ENCODE measurements at places on chromosomes 13 and 19.

DNA sequence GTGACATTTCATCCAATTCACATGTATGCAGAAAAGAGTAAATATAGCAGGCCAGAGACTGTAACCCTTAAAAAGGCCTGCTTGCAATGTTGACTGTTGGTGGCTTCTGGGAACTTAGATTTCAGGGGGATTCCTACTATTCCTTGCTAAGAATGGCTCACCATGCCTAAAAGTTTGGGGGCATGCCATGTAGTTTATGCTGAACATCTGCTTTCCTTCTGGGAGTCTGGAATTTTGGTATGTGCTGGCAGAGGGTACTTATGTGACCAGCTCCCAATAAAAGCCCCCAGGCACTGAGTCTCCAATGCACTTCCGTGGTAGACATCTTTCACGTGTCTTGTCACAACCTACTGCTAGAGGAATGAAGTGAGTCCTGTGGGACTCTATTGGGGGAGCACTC lies 88.4 kb upstream of the PCDH8 start:
- DNase-seq = no peak

DNA sequence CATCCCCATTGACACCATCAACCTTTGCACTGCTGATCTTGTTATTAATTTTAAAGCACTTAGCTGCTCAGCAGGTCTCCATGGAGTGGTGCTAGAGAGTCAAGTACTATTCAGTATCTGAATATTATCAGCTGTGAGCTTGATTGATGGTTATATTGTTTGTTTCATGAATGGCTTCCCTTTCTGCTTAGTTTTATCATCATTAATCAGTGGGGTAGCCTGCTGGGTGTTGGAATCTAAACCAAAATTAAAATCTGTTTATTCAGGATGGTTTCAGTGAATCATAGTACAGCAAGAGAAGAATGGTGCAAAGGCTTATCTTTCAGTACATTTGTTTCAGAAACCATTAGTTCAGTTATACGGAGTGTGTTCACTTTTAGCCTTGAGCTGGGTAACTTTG lies 42.5 kb upstream of the SCEL start:
- DNase-seq = no peak

GRCh38 chr13:27403727-27404385 lies 20.6 kb upstream of the GTF3A start:
- DNase-seq = no peak

DNA sequence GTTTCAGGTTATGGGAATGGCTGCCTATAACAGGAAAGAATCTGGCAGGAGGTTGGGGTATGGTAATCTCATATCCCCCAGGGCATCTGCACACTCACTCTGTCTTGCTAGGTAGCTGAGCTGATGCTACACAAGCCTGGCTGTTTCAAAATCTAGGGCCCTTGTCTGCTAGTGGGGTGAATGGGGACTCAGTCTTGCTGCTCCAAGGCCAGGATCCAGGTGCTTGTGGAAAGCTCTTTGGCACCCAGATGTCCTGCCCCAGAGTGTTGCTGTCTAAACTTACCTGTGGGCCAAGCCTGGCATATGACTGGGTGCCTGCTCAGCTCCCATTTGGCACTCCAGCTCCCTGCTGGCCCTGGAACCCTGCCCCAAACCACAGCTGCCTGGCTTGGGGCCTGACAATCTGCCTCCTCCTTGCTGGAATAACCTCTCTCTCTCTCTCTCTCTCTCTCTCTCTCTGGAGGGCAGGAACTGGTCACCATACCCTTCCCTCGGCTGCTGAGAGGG lies 158.1 kb upstream of the TSC22D1 start:
- no peak for DNase-seq

GRCh38 chr13:83065108-83065507 lies 817.2 kb downstream of the SLITRK1 start:
- DNase-seq = peak; percentile 84

GRCh38 chr19:1066251-1066747 lies 668 bp upstream of the ARHGAP45 start:
- DNase-seq = no peak

DNA sequence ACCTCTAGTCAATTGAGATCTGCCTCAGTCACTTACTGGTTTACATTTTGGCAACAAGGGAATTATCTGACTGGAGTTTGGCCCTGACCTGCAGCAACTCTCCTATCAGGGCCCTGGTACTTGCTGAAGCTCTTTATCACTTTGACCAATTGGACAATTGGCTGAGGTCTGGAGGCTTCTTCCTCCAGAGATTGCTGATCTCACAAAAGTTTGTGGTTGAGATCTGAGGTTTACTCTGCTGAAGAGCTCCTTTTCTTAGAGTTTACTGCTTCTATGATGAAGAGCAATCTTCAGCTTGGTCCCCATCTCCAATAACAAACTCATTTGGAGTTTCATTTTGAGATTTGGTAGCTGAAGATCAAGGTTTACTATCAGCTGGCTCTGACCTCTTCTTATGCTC lies 276.9 kb upstream of the SGCG start:
- no peak for DNase-seq

GRCh38 chr19:54558339-54558738 lies 15.3 kb upstream of the LILRA2 start:
- no peak for DNase-seq

DNA sequence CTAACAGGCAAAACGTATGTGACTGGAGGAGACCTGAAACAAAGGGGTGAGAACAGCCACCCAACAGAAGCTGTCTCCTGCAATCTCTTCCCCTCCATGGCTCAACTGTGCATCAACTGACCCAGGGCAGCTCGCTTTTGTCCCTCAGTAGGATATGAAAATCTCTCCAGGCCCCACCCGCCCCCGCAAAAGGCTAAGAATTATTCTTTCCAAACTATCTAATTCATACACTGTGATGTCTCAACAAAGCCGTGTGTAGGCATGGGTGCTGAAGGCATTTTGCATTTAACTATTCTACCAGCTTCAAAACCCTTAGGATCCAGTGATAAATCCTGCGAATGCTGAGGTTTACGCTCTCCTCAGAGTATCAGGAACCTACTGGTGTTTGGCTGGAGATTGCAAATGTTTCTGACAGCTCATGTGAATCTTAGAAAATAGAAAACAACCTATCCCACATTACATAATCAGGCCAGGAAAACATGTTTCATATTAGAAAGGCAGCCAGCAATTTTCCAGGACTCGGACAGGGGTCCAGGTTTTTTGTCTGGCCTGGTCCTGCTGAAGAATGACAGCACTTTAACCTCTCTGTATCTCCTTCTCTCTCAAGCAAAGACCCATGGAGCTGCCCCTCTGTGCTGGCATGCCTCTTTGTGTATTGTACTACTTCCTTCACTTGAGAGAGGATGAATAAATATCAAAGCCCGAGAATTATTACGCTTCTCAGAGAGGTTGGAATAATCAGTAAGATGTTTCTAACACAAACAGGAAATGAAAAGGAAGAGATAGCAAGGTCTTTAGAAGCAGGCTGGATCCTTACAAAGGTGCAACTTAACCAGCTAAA lies 17.3 kb downstream of the DHRS12 start:
- DNase-seq = no peak

GRCh38 chr13:50156561-50157127 lies 141.4 kb downstream of the KCNRG start:
- DNase-seq = no peak

- no peak for DNase-seq
Observed at GRCh38 chr19:10766671-10767201, 48.9 kb downstream of the DNM2 start.

GRCh38 chr19:50478901-50479715 lies 2.5 kb upstream of the GARIN5A start:
- DNase-seq = no peak

- DNase-seq = no peak
Observed at GRCh38 chr19:41421314-41421713, 5.9 kb downstream of the B3GNT8 start.

- no peak for DNase-seq
Observed at GRCh38 chr19:14814982-14815652, 19.9 kb downstream of the OR7A5 start.

DNA sequence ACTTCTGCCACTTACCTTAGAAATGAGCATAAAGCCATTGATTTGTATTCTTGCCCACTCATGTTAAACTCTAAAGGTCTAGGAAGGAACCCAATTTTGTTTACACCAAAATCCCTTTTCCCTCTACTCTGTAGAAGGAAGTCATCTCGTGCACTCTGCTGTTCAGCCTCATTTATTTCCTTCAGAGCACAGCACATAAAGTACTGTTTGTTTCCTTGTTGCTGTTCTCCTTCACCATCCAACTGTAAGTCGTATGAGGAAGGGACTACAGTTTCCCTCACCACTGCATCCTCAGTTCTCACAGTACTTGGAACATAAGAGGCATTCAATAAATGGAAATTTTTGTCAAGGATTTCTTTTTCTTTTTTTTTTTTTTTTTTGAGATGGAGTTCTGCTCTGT lies 24.6 kb downstream of the CDADC1 start:
- DNase-seq = no peak

DNA sequence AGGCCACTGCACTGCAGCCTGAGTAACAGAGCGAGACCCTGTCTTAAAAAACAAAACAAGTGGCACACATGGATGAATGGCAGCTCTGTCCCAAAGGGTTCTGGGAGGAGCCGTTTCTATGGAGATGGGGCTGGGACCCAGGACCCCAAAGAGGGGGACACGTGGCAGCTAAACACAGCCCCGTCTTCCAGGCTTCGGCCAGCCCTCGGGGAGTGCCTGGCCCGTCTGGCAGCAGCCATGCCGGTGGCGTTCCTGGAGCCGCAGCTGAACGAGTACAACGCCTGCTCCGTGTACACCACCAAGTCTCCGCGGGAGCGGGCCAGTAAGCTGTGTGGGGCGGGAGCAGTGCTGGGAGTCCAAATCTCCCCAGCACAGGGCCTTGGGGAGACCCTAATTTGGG lies 82.4 kb downstream of the RYR1 start:
- no peak for DNase-seq

- DNase-seq = peak; percentile 90
Observed at GRCh38 chr13:77329133-77329910, 2.4 kb upstream of the MYCBP2 start.

GRCh38 chr19:30570194-30570593 lies 198.0 kb downstream of the ZNF536 start:
- no peak for DNase-seq

GRCh38 chr19:17125728-17126677 lies 50.4 kb downstream of the MYO9B start:
- peak; percentile 86 for DNase-seq

DNA sequence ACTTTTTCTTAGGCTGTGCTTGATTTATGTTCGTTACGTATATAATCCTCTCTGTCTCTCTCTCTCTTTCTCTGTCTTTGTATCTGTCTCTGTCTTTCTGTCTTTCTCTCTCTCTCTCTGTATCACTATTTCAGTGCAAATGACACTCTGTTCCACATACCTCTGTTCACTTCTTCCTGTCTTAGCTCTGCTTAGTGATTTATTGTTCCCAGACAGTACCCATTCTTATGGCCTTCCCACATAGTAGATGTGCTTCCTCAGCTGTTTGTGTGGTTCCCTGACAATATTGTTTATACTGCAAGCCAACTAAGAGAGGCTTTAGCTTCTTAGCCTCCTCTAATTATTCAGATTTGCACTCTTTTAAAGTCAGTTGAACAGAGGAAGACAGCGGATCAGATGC lies 1244.2 kb downstream of the DIAPH3 start:
- no peak for DNase-seq

DNA sequence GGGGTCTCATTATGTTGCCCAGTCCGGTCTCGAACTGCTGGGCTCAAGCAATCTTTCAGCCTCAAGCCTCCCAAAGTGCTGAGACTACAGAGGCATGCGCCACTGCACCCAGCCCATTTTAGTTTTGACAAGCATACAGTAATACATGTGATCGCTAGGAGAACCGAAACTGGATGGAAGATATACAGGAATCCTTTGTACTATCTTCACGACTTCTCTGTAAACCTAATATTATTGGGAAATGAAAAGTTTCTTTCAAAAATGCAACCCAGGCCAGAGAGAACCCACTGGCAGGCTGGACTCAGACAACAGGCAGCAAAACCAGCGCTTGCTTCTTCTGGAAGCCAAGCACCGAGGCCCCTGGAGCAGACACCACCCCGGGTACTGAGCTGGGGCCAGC lies 9.4 kb downstream of the C19orf12 start:
- DNase-seq = no peak

GRCh38 chr19:58123354-58123753 lies 25.3 kb upstream of the ZSCAN18 start:
- no peak for DNase-seq

GRCh38 chr19:30692879-30693503 lies 320.8 kb downstream of the ZNF536 start:
- no peak for DNase-seq

- no peak for DNase-seq
Observed at GRCh38 chr13:40272776-40273139, 393.7 kb downstream of the FOXO1 start.

DNA sequence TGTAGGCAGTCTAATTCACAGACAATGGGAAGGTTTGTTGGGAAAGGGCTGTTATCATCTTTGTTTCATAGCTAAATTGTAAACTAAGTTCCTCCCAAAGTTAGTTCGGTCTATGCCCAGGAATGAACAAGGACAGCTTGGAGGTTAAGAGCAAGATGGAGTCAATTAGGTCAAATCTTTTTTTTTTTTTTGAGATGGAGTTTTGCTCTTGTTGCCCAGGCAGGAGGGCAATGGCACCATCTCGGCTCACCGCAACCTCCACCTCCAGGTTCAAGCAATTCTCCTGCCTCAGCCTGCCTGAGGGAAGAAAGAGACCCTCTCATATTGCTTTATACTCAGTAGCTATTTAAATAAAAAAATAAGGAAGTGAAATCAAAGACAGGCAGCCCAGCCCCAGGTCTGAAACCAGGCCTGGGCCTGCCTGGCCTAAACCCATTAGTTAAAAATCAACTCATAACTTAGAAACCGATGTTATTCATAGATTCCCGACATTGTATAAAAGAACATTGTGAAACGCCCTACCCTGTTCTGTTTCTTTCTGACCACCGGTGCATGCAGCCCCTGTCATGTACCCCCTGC lies 297.4 kb upstream of the SGCG start:
- no peak for DNase-seq

GRCh38 chr13:26872525-26873385 lies 112.2 kb upstream of the GPR12 start:
- DNase-seq = no peak

- DNase-seq = no peak
Observed at GRCh38 chr13:59340581-59340980, 823.1 kb downstream of the DIAPH3 start.

DNA sequence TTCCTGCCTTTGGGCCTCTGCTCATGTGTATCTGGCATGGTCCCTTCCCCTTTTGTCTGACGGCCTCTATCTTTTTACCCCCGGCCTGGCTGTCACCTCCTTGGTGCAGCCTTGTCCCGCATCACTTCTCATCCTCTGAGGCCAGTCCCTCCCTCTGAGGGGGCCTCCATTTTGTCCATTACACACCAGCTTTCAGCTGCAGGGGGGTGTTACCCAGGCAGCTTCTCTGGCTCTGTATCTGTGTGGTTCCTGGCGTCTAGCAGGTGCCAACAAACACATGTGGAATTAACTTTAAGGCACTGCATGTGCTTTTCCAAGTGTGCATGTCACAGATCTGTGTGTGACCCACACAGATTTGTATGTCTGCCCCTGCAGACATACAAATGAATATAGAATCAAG lies 52.4 kb downstream of the LYL1 start:
- no peak for DNase-seq

GRCh38 chr19:2600914-2601870 lies 101.3 kb downstream of the GNG7 start:
- peak; percentile 64 for DNase-seq

GRCh38 chr13:43545317-43545874 lies 241.4 kb downstream of the ENOX1 start:
- no peak for DNase-seq
